NCI-H1417 treated with DMSO at 0.1 percent for 48 hours (cell line): ENCODE measurements at places on chromosomes 13 and 19.

DNA sequence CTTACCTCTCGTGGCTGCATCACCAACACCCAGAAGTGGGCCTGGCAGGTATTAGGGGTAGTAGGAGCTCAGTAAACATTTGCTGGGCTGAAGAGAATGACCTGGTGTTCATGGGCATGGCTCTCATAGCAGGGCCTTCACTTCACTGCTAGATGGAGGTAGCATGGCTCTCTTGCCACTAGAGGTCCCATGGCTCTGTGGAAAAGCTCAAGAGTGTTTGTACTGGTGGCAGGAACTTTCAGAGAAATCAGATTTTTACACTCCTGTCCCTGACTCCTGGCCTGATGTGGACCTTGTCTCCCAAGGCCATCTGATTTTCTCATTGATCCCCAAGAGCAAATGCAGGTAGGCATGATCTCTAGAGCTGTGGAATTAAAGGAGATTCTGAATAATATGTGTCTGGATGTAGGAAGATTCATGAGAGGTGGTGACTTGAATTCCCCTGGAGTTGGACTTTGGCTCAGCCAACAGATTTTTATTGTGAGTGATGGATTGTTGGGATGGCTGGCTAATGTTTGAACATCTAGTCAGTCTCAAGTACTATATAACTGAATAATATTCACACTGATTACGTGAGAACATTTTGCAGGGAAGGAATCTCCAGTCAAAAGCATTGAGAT lies 5.7 kb downstream of the ZNF574 start:
- no peak for DNase-seq

- DNase-seq, result no peak
Observed at GRCh38 chr19:14112051-14112808, 5.3 kb downstream of the PRKACA start.

- no peak for DNase-seq
Observed at GRCh38 chr13:34583181-34583580, 358.9 kb upstream of the NBEA start.

DNA sequence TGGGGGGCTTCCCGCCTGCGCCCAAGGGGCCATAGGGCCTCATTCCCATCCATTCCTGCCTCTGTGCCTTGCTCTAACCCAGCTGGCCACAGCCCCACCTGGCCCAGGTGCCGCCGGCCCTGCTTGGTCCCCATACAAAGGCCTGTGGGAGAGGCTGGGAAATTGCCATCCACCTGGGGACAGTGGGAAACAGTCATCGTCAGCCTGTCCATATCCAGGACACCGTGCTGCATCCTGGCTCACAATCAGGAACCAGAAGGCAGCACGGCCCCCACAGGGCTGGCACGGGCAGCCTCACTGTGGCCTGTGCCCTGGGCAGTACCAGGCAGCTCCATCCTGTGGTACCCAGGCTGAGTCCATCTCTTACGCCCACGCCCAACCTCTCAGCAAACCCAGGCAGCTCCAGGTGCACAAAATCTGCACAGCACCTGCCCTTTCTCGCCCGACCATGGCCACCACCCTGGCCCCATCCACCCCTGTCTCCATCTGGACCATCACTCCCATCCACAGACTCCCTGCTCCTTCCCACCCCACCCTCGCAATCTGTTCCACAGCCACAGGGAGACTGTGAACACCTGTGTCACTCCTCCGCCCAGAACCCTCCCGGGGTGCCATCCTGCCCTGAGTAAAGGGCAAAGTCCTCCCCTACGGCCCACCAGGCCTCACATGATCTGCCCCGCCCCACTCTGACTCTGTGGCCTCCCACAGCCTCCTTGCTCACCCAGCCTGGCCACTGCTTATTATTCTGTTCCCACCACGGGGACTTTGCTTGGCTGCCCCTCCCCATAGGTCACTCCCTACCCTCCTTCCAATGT lies 21.1 kb upstream of the FBXO27 start:
- DNase-seq, result no peak

DNA sequence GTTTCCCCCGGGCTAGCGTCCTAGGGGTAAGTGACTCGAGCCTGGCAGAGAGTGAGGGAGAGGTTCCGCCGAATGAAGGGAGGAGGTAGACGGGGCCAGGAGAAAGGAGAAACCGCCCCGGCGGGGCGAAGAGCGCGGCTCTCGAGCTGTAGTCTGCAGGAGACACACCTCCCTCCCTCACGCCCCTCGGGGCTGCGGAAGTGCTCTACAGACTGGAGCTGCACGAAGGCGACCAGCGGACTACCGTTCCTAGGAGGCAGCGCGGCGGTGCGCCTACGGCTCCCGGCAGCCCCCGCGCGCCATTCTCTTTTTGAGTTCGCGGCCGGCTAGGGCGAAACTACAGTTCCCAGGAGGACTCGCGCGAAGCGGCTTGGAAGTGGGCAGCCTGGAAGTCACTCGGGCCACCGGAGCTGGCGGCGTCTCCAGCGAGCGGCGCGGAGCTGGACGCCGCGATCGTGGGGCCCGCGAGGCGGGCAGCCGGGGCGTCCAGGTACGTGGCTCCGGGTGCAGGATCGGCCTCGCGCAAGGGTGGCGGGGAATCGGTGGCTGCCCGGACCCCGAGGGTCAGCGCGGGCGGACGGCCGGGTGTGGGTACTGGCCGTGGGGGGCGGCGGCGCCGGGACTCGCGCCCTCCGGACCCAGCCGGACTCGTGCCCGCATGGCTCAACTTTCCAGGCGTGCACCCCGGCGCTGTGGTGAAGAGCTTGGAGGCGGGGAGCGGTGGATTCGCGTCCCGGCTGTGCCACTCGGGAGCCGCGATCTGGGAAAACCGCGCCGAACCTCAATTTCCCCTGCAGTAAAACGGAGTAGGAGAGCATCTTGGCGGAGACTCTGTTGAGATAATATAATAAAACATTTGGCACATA lies at the start of gene SIPA1L3:
SIPA1L3 (plus strand) TSS at position 340 of the 866 bp plus-strand sequence. CDS start 174,358 bp downstream, outside the sequence.
- peak; percentile 69 for DNase-seq

DNA sequence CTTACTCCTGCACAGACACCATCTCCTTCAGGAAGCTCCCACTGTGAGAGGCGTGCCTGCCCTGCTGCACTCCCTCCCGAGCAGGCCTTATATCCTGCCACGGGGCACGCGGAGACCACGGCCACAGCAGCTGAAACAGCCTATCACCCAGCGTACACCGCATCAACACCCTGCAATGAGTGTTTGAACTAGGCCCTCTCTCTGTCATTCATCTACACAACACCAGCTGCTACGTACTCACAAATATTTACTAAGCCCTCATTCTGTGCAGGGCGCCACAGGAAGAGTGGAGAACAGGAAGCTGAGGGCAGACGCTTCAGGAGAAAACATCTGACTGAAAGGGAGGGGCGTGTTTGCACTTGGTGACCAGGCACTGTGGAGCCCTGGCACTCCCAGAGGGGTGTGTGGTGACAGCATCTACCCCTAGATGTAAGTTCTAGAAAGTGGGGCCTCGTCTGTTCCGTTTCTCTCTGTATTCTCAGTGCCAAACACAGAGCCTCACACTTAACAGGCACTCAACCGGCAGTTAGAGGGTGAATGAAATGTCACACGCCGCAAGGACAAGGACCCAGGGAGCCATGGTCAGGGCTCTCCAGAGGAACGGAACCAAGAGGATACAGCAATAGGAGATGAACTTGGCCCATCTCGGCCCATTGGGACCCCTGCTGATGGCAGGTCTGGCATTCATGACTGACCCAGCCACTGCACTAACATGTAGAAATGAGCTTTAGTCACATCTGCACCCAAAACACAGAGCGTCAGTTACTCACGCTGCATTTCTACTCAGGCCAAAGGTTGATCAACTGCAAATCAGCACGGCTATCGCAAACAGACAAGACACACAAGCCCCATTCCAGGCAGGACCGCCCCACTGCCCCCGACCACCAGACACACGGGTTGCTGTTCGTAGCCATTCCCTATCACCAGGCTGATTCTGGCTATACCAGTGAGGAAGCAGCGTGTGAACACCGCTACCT lies 15.7 kb downstream of the RANBP3 start:
- peak; percentile 100 for DNase-seq

GRCh38 chr19:51754109-51754508 lies 2.4 kb upstream of the FPR1 start:
- no peak for DNase-seq

GRCh38 chr19:44792281-44792680 lies 14.6 kb downstream of the CBLC start:
- no peak for DNase-seq

- peak; percentile 46 for DNase-seq
Observed at GRCh38 chr13:32947411-32948276, 68.6 kb upstream of the KL start.

DNA sequence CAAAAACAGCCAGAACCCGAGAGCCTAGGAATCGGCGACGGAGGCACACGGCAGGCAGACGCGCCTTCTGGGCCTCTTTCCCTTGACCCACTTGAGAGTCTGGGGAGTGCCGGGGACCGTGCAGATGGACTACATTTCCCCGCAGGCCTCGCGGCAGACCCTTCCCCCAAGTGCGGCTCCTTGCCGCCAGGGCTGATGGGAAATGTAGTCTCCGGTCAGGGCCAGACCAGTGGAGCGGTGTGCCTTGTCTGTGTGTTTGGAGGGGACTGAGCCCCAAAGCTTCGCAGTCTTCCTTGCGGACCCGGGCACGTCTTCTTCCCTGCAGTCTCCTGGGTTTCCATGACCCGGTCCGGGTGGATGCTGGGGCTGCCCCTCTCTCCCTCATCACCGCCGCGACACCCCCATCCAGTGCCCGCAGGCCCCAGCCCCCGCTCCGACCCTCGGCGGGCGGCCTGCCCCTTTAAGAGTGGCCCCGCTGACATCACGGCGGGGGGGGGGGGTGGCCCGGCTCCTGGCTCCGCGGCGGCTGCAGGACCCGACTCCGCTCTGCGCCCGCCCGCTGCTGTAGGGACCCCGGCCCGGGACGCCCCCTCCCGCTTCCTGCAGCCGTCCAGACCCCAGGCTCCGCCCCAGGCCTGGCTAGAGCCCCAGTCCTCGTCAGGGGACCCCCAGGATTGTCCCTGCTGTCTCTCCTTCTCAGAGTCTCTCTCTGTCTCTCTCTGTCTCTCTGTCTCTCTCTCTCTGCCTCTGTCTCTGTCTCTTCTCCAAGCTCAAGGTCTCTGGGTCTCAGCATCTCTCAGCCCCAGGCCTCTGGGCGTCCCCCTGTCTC lies 758 bp upstream of the CACNG7 start:
- no peak for DNase-seq

- no peak for DNase-seq
Observed at GRCh38 chr13:96662036-96662435, 332.2 kb downstream of the OXGR1 start.

- no peak for DNase-seq
Observed at GRCh38 chr19:24048261-24048660, 38.7 kb upstream of the ZNF254 start.

- DNase-seq, result no peak
Observed at GRCh38 chr13:35477386-35477946, 977 bp upstream of the MAB21L1 start.

DNA sequence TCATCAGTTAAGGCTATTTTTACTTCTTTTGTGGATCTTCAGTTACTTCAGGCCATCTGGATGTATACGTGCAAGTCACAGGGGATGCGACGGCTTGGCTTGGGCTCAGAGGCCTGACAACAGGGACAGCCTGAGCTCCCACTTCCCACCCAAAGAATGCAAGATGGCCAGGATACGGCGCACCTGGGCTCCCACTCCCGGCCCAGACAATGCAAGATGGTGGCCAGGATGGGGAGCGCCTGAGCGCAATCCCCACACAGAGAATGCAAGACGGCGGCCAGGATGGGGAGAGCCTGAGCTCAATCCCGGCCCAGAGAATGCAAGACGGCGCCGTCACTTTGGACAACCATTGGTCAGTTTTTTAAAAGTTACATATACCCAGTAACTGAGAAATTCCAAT lies 25.3 kb upstream of the MIER2 start:
- no peak for DNase-seq

DNA sequence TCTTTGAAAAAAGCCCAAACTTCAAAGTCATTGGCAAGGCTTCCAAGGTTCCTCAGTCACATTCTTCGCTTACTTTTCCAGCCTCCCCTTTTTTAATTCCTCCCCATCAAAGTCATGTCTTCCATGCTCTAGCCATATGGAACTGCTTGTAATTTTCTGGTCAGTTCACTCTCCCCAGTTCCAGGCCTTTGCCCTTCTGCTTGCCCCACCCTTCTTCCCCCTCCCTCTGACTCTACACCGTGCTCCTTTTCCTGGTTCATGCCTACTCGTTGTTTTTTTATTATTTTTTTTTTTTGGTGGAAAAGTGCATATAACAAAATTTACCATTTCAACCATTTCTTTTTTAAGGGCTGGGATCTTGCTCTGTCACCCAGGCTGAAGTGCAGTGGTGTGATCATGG lies 102.3 kb downstream of the UBL3 start:
- no peak for DNase-seq

GRCh38 chr13:29923554-29924481 lies 73.4 kb upstream of the UBL3 start:
- DNase-seq, result no peak

DNA sequence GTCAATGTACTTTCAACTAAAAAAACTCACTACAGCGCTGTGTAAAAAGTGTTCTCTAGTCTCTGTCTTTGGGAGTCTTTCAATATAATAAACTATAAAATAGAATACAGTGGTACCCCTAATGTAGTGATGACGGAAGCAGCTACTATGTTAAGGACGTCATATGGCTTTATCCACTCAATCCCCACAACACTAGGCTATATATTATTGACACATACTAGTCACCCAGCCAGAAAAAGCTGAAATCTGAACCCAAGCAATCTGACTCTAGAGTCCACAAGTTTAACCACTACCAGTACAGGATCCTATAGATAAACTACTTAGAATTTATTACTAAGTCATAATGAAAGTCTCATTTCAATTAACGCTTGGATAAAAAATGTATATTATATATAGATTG lies 48.3 kb downstream of the ELF1 start:
- DNase-seq, result no peak

DNA sequence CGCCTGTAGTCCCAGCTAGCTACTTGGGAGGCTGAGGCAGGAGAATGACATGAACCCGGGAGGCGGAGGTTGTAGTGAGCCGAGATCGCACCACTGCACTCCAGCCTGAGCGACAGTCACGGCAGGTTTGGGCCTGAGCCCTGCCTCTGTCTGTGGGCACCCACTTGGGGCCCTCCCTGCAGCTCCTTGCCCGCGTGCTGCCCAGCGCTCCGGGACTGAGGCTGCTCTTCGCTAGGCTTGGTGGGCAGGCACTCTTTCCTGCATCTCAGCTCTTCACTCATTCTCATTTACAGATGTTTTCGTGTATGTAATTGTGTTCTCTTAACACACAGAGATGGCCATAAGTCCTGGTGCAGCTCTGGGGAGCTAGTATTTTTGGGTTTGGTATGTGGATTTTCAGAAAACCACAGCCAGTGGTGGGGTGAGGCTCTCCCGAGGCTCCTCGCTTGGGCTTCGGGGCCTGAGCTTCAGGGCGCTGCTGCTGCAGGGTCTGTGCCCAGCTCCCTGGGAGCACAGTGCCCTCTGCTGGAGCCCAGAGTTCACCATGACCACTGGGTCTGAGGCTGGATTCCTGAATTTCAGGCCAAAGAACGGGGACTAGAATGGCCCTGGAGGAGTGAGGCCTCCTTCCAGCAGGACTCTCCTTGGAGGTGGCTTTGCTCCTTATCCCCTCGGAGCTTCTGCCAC lies 15.2 kb downstream of the UPF1 start:
- DNase-seq, result no peak

DNA sequence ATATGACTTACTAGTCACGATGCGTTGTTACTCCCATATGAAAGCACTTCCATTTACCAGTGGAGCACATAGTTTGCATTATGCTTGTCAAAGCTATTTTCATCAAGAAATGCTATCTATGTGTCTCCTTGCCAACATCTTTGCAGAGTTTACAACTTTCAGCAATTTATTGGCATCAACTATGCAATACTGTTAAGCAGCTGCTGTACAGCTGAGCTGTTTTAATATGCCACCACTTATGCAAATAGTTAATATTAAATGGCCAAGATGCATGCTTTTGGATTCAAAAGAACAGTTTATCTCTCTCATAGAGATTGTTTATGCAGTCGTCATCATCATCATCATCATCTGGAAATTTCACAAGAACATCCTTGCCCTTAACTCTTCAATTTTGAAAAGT lies 67.9 kb upstream of the KLF5 start:
- no peak for DNase-seq
